ENCODE measurements at places on chromosomes 2 and 18.

- no peak overlapping the region for H3K4me3 ChIP-seq
- no peak overlapping the region for H3K27ac ChIP-seq
- no peaks in the 10 kb centered on the region for H3K4me1 ChIP-seq
- no peaks in the 10 kb centered on the region for H3K36me3 ChIP-seq
- H3K27me3 ChIP-seq = no peaks in the 10 kb centered on the region
These were observed 386.7 kb upstream of the ATP5MC3 start for GRCh38 chr2:175568109-175568730.

- no peak for DNase-seq
- no peak overlapping the region for H3K27ac ChIP-seq
- no peaks in the 10 kb centered on the region for H3K36me3 ChIP-seq
- no peaks in the 10 kb centered on the region for H3K27me3 ChIP-seq
- no peaks in the 10 kb centered on the region for H3K4me1 ChIP-seq
These were observed 502.1 kb downstream of the PARD3B start for GRCh38 chr2:205047273-205047839.

GRCh38 chr2:36487947-36488346, 110.0 kb downstream of the FEZ2 start:
- no peaks in the 10 kb centered on the region for H3K36me3 ChIP-seq
- no peaks in the 10 kb centered on the region for H3K27me3 ChIP-seq
- H3K27ac ChIP-seq = no peak overlapping the region
- DNase-seq = no peak
- H3K4me3 ChIP-seq = no peak overlapping the region

GRCh38 chr2:28970464-28971160, 10.5 kb upstream of the TOGARAM2 start:
- no peaks in the 10 kb centered on the region for H3K4me1 ChIP-seq
- H3K27ac ChIP-seq = no peak overlapping the region
- H3K27me3 ChIP-seq = no peaks in the 10 kb centered on the region
- no peaks in the 10 kb centered on the region for H3K36me3 ChIP-seq
- DNase-seq = no peak

GRCh38 chr18:40926679-40927078, 1028.4 kb upstream of the PIK3C3 start:
- DNase-seq = no peak
- no peaks in the 10 kb centered on the region for H3K4me1 ChIP-seq
- no peak overlapping the region for H3K4me3 ChIP-seq
- H3K36me3 ChIP-seq = no peaks in the 10 kb centered on the region
- H3K27ac ChIP-seq = no peak overlapping the region
- H3K27me3 ChIP-seq = no peaks in the 10 kb centered on the region

DNA sequence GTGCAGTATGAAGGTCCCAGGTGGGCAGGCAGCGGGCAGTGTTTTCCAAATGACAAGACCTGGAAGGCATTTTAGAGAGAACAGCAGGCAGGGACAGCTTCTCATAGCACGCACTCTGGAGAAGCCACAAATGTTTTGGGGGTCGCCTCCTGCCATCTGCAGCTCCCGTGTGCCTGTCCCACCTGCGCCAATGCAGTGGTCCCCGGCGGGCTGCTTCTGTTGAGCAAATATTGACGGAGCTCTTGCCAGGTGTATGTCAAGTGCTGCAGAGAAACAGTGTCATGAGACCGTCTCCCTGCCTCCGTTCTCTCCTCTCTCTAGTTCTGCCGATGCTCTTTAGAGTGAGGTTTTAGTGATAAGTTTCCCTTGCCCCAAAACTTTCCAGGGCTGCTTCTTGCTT, 174.8 kb downstream of the LDLRAD4 start:
- H3K4me1 ChIP-seq = no peaks in the 10 kb centered on the region
- peak; percentile 34 for DNase-seq
- no peak overlapping the region for H3K27ac ChIP-seq
- no peak overlapping the region for H3K4me3 ChIP-seq
- no peaks in the 10 kb centered on the region for H3K36me3 ChIP-seq

DNA sequence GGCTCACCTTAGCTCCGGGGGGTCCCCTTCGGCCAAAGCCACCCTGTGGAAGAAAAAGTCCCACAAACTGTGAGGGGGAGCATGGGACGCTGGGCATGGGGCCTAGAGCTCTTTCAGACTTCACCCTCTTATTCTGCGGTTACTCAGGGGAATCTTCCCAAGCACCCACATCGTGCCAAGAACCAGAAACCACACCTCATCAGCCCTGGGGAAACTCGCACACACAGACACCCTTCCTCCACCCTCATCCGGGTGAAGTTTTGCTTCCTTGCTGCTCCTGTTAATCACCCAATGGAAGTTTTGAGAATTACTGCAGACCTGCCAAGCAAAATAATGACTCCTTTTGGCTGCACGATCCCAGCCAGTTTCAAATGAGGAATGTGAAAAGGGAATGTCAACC, 59.1 kb downstream of the COL6A3 start:
- peak; percentile 85 for DNase-seq
- peaks cover 89% of the 10 kb centered on the region for H3K4me1 ChIP-seq
- H3K27me3 ChIP-seq = no peaks in the 10 kb centered on the region
- H3K27ac ChIP-seq = peak overlapping the region; percentile 64
- H3K36me3 ChIP-seq = peaks cover 28% of the 10 kb centered on the region
- no peak overlapping the region for H3K4me3 ChIP-seq
